ENCODE measurements at places on chromosomes 11 and 22.

DNA sequence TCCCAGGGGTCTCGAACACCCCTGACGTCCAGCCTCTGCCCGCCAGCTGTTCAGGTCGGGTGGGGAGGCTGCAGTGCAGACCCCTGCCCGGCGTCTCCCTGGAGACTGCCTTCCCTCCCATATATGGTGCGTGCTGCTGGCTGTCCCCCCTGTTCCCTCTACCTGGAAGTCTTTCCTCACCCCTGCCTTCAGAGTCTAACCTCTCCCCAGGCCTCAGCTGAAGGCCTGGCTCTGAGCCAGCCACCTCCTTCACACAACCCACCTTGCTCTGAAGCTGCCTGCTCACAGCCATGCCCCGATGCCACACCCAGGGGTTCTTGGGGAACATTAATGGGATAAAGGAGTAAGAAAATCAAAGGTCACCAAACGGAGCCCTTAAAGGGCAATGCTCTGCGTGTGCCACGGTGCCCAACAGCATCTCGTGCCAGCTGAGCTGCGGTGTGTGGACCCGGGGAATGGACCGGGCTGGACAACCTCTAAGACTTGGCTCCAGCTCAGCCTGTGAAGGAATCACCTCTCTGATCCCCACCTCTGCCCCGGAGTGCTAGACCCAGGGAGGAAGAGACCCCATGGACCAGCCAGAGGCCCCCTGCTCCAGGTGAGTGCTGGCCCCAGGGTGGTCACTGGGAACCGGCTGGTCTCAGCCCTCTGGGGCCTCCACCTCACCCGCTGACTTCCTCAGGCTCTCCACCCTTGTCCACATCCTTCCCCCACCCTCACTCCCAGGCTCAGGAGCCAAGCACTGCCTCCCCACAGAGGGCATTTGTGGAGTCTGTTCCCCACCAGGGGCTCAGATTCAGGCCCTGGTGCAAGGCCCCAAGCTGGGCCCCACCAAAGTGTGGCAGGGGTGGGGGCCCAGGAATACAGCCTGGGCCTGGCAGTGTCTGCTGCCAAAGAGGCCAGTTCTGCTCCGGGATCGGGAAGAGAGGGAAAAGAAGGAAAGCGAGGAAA is at the start of gene NLRP6:
NLRP6 (plus strand) TSS at position 407 of the 951 bp plus-strand sequence; CDS start at position 570, 163 bp downstream.
- no peak for DNase-seq

DNA sequence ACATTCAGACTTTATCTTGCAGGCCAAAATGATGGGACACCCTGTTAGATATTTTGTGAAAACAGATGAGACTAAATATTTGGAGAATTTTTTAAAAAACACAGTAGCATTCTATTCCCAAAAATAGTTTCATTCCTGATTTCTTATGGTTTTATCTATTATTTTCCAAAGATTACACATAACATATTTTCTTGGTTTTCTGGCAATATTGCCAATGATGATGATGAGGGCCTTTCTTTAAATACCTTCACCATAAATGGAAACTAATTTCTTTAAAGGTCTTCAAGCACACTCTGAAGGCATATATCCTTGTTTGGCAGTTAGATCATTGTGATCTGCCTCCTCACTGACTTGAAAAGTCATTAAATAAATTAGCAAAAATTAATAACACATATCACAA is 522.3 kb upstream of the LUZP2 start:
- DNase-seq = no peak

DNA sequence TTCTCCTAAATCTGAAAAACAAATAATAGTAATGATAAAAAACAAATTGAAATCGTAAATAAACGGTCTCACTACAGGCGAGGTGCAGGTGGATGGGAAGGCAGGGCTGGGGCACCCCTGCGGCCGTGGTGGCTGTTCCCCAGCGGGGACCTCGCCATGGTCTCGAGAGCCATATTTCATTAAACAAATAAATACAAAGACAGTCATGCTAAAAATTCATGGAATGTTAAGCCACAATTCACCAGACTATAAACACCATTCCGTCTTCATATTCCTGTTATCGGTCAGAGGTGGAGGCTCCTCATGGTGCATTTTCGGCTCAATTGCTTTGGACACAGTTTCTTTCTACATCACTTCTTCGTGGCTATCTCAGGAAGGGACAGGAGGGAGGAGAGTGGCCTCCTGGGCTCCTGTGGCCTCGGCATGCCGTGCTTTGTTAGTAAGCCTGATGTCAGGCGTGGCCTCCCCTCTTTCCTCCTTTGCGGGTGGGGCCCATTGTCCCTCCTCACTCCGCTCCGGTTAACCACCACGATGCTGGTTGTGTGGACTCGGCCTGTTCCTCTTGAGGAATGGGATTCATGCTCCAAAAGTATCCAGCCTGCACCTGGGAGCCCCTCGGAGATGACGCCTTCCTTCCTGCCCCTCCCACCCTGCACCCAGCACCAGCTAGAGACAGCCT is 16.1 kb upstream of the BRSK2 start:
- no peak for DNase-seq

- no peak for DNase-seq
Observed at GRCh38 chr11:62439785-62440602, 21.2 kb downstream of the SCGB1A1 start.

DNA sequence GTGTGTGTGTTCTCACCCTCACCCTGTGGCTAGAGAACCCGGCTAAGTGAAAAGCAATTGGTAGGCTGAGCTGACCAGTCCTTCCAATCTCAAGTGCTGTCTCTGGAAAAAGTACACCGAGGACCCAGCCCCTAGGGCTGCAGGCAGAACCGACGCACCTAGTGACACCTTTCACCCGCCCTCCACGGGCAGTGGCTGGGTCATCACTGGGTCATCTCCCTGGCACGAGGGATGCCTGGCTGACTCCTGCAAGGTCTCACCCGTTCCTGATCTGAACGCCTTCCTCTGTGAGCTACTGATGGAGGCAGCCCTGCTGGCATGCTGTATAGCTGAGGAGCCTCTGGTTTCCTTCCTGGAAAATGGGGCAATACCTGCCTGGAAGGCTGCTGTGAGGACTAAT is 311.5 kb downstream of the NTM start:
- DNase-seq = no peak

DNA sequence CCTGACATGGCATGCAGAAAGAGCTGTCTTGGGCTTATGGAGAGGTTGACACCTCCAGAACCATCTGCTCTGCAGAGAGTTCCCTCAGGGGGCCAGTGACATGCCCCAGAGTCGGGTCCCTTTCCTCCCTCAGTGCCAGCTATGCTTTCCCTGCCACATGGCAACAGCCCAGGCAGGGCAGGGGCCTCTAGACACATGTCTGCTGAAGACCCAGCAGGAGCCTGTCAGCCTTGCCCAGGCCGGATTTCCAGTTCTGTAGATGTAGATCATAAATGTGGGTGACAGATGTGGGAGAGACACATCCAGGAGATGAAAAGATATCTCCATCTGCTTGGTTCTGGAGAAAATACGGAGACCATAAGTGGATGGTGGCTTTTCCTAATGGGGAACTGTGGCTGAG is 25.5 kb downstream of the NAV2 start:
- DNase-seq = no peak

DNA sequence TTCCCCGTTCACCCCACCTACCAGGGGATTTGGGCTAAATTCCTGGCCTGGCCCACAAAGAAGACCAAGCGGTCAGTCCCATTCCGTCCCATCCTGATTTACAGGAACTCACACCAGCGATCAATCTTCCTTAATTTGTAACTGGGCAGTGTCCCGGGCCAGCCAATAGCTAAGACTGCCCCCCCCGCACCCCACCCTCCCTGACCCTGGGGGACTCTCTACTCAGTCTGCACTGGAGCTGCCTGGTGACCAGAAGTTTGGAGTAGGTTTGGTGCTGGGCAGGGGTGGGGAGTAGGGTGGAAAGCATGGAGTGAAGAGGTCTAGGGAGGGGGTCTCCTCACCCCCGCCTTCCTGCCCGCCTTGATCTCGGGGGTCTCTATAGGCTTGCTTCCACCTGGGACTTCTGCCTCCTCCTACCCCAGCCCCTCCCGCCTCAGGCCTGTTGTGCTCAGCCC is at the start of gene SERPING1:
SERPING1 (plus strand) TSS at position 225 of the 455 bp plus-strand sequence. CDS start 586 bp downstream, outside the sequence.
- peak; percentile 23 for DNase-seq

GRCh38 chr11:72321381-72321996 is 77.5 kb upstream of the PHOX2A start:
- no peak for DNase-seq

DNA sequence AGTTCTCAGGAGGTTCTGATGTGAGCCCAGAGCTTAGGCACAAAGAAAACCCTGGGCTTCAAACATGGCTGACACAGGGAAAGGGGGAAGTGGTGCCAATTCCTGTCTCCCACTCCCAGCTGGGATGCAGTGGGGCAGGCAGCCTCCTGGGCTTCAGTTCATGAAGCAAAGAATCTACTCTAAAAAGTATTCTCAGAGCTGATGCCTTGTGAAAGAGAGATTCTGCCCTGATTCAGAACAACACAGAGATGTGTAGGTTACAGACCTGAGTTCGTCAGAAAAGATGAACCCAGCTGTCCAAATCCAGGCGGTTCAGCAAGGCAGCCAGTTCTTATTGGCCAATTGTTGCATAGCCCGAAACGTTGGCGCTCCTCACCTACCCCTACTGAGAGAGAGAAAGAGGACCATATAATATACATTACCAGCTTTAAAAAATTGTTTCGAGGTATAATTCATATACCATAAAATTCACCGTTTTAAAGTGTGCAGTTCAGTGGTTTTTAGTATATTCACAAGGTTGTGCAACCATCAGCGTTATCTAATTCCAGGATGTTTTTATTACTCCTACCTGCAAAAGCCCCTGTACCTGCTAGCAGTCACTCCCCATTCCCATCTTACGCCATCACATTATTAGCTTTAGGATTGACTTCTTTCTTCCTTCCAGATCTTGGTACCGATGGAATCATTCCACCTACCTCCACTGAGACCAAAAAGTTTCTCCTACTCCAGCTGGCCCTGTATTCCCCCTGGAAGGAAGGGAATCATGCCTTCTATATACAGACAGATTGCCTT is 7.2 kb upstream of the TLCD5 start:
- no peak for DNase-seq

DNA sequence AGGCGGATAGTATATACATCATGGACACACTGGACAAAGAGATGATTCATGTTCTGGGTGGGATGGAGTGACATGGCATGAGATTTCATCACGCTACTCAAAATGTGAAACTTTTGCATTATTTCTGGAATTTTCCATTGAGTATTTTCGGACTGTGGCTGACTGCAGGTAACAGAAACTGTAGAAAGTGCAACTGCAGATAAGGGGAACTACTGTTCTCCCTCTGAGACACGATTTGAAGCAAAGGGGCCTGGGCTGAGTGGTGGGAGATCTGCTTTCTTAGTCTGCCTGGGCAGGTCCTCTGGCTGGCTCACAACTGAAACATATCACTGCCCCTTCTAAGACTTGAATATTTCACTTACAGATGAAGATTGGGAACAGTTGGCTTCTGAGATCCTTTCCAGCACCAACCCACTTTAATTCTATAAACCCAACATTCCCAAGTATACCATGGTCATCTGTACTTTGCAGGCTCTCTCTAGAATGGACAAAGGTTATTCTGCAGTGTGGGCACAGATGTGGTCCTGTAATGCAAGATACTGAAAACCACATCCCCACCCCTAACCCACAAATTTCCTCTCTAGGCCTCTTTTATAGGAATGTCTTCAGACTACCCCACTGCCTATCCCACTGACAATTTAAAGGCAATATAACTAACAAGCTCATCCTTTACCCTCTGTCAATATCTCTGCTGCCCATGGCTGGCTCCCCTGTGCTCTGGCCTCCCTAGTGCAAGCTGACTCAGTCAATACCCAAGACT is 121.1 kb downstream of the KCNC1 start:
- no peak for DNase-seq

DNA sequence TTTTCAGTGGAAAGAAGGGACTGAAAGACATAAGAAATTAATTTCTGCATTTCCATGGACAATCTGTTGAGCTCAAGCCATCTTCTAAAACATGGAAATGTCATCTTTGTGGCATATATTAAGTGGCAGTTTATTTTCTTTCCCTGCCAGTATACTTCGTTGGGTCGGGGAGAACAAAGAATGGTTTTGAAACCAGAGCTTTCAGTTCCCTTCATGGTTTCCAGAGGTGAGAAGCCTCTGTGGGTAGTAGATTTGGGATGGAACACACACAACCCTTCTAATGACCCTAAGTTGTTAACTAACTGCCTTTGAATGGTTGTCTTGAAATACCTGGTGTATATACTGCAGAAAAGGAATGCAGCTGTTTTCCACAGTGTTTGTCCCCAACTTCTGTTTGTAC is 17.6 kb upstream of the GAS2L1 start:
- no peak for DNase-seq

DNA sequence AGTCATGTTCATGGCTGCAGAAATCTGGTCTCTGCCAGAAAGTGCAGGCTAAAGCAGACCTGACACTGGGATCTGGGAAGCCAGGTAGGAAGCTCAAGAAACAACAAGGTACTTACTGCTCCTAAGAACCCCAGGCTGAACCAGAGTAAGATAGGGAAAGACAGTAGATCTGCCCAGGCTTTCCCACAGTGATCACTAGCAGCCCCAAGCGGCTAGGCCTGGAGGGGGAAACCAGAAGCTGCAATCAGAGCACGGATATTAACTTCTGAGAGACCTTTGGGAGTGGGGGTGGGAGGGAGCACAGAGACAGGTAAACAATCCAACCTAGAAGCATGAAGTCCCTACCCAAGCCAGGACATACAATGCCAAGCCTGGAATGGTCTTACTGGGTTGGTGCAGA is 135.2 kb upstream of the C11orf58 start:
- DNase-seq = no peak

- DNase-seq = no peak
Observed at GRCh38 chr11:78291503-78292108, 102.9 kb downstream of the USP35 start.

GRCh38 chr22:37777122-37777687 is 30.5 kb upstream of the GCAT start:
- DNase-seq = no peak

- DNase-seq = no peak
Observed at GRCh38 chr22:48888466-48889208, 939.0 kb downstream of the BRD1 start.

GRCh38 chr11:69263736-69264052 is 30.3 kb upstream of the MYEOV start:
- no peak for DNase-seq

GRCh38 chr11:72618803-72619202 is 55.4 kb downstream of the PDE2A start:
- no peak for DNase-seq

- DNase-seq = no peak
Observed at GRCh38 chr11:12409621-12410005, 32.2 kb downstream of the PARVA start.

- no peak for DNase-seq
Observed at GRCh38 chr11:115219376-115219775, 284.8 kb downstream of the CADM1 start.

DNA sequence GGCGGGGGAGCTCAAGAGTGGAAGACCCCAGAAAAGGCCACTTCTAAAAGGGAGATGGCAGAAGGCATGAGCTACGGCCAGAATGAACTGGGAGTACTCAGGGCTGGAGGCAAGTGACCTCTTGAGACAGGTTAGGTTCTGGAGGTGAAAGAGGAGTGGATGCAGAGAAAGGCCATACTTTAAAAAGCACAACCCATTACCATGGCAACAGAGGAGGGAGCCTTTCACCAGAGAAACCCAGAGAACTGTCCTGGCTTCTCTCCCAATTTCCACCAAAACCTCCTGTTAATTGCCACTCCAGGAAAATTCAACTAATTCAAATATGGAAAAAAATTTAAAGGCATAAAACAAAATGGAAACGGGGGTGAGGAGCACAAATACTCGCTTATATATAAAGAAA is 15.8 kb downstream of the A4GALT start:
- no peak for DNase-seq
